ENCODE measurements at places on chromosomes 3 and 15.

- no peak for DNase-seq
Measured at GRCh38 chr3:143063018-143063417, 56.6 kb upstream of the CHST2 start.

DNA sequence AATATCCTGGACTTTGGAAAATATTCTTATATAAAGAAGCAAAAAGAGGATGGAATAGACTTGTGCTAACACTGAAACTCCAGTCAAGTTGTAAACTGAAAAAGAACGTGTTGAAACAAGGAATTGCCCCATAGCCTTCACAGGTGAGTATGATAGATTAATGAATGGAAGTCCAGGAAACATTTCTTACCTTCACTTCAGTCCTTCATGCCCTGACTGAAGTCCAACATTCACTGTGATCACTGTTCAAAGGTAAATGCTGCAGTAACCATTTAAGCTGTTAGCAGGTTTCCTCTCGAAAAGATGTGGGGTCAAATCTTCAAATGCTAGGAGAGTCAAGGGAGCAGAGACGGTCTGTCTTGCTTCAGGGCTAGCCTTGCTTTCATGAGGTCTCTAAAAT, 46.1 kb downstream of the SLC30A4 start:
- no peak for DNase-seq

GRCh38 chr3:14787630-14788029, 31.1 kb upstream of the FGD5 start:
- no peak for DNase-seq

DNA sequence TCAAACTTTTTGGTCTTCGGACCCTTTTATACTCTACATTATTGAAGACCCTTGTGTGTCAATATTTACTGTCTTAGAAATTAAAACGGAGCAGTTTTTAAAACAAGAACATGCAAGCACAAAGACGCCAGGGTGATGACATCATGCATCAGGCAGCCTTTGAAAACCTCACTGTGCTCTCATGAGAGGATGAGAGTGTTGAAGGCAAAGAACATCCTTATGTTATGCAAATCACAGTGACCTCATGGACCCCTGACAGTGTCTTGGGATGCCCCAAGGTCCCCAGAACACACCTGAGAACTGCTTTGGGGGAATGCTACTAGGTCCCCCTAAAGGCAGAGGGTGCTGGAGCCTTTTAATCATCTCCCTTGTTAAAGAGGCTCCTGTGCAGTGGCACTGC, 51.6 kb downstream of the CHDH start:
- no peak for DNase-seq

GRCh38 chr3:149402481-149402880, 25.0 kb upstream of the TM4SF1 start:
- DNase-seq: no peak

- no peak for DNase-seq
Measured at GRCh38 chr15:67019884-67020520, 45.4 kb upstream of the SMAD3 start.

DNA sequence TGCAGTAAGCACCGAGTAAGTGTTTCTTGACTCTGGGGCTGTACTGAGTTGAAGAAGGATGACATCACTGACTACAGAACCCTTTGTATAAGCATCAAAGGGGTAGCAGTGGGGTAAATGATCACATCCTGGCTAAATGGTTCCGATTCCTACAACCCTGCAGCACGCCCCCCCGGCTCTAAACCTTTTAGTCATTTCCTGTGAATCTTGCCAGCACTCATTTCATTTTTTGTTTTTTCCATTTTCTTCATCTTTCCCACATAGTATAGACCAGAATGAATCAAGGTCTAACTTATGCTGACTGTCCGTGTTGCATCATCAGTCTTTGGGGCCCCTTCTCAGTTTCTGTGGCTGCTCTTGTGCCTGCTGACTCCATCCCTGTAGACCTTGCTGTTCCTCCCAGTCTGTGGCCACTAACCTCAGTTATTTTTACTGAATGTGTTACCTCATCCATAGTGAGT, 383.1 kb upstream of the TPRG1 start:
- DNase-seq: no peak

GRCh38 chr15:57460208-57460816, 84.0 kb downstream of the CGNL1 start:
- DNase-seq: no peak

- no peak for DNase-seq
Measured at GRCh38 chr3:137131081-137131480, 173.3 kb downstream of the IL20RB start.

DNA sequence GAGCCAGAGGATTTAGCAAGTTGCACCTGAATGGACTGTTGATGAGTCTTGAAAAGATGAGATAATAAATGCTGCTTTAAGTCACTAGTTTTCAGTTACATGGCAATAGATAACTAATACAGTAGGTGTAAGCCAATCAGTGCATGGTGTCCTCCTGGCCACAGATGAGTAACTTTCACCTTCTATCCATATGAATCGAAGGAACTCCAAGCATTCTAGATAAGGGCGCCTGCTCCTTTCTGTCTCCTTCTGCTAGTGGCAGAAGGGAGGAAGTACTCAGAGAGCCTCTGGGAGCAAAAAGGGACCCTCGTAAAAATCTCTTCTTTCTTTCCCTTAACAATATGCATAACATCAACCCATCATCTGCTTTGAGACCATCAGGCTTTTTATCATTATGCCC, 37.3 kb downstream of the TM6SF1 start:
- no peak for DNase-seq

GRCh38 chr3:14891135-14892132, 55.9 kb upstream of the NR2C2 start:
- DNase-seq: no peak

- no peak for DNase-seq
Measured at GRCh38 chr15:63188247-63188925, 1.0 kb upstream of the RAB8B start.

GRCh38 chr3:8200996-8201395, 300.6 kb upstream of the LMCD1 start:
- DNase-seq: no peak

- no peak for DNase-seq
Measured at GRCh38 chr15:94602754-94603470, 371.6 kb downstream of the MCTP2 start.

GRCh38 chr3:50173685-50174516, 17.5 kb upstream of the GNAT1 start:
- no peak for DNase-seq

DNA sequence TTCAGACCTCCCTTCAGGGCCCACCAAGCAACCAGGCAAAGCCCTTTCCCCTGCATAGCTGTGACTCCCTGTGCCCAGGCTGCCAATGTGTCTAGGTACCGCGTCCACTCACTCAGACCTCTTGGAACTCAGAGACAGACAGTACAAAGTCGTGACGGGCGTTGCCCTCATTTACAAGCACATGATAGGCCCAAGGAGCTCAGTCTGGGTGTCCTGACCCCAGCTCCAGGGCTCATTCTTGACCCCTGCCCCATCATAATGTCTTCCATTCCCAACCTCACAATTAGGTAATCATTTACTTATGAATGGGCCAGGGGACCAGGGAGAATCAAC, 56.0 kb downstream of the KLF13 start:
- no peak for DNase-seq

DNA sequence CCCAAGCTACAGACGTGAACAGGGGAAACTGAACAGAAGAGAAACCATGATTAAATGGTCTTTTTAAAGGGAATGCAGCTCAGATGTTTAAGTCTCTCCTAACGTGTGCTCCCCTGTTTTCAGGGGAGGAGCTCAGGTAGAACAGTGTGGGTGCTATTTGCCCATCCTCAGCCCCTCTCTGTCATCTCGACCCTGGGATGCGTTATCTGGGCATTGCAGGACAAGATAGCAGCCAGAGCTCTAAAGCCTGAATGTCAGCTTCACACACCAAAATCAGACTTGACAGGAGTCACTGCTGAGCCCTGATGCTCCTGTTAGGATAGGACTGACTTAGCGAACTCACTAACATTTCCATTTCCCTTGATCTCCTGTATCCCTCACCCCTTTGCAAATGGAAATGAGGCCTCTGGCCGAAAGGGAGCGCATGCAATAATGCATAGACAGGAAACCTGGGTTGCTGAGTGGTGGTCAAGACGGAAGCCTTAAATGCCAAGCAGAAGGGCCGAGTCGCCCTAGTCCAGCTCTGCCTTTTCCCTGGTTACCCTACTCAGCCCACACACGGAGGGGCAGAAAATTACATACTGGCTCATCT, 234.9 kb upstream of the TPM1 start:
- no peak for DNase-seq

DNA sequence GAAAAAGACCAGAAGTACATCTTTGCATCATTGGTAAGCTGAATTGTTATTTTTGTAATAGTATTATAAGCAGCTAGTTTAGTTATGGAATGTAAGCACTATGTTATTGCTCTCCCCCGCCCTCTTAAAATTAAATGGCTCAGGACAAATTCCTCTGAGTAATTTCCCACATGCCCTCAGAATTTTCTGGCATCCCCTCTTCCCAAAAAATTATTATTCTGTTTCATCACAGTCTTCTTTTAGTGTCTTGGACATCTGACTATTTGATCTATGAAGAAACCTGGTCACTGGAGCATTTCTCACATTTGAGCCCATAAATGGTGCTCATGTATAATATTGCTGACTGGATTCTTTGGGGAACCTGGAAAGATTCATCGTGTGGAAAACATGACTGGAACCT, 68.3 kb downstream of the KLHL25 start:
- DNase-seq: no peak
